ENCODE measurements at places on chromosomes 4 and X.

GRCh38 chr4:184282251-184282713 is 64.6 kb upstream of the ENPP6 start:
- no peak for DNase-seq

DNA sequence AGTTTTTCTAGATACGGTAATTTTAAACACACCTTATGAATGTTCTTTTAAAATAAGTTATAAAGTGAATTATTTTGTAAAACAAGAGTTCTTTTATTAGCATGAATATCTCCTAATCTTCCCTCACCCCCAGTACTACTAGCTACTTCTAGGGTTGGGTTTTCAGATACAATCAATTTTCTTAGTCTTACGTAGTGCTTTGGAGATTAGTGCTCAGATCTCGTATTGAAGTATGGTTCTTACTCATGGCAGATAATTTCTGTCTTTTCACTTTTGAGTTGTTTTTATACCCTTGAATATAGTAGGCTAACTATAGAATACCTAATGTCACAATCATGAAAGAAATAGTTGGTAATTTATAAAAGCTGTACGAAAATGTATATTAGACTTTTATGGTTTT is 43.2 kb downstream of the CDKL5 start:
- no peak for DNase-seq

- DNase-seq, result no peak
Observed at GRCh38 chrX:67587946-67588624, 44.3 kb downstream of the AR start.

DNA sequence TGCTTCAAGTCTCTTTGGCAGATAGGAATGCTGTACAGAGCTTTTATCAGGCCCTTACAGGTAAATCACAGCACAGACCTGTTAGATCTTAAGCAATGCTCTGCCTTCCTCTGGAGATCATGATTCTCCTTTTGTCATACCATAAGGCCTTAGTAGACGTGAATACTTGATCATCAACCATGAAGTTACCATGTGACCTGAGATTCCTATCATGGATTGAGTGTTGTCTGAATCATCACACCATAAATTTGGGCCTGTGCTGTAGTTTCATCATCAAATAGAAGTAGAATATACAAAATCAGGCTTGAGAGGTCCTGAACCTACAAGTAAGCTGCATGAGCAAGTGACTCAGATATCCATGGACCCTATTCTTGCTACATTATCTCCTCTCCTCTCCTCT is 466.8 kb upstream of the INTU start:
- DNase-seq, result no peak

DNA sequence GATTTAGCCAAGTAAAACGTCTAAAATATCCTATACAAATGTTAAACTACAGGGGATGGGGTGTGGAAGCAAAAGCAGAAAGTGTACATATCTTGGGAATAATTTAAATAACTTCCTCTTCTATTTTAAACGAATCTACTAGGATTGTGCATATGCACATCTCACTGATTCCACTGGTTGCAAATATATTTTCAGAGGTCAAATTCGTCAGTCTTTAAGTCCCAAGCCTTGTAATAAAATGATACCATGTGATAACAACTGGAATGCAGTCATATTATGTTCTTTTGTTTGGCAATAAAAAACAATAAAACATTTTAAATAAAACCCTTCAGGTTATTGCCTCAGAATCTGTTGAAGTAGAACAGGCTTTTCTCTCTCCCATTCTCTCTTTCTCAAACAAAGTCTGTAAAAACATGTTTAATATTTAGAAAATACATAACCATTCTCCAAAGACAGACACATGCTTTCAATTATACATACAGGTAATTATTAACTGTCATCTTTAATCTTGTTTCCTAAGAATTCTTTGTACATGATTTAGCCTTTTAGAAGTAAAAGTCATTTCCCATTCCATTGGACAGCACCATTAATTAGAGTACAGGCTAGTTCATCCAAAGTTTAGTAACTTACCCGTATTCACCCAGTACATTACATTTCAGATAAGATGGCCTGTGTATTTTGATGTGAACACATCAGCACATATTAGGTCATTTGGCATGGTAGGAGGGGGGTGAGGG is 421.1 kb downstream of the PCDH7 start:
- DNase-seq, result no peak

- DNase-seq, result no peak
Observed at GRCh38 chrX:16552546-16552945, 97.4 kb upstream of the S100G start.

- DNase-seq, result no peak
Observed at GRCh38 chr4:37793562-37793961, 32.9 kb upstream of the PGM2 start.

- DNase-seq, result peak; percentile 45
Observed at GRCh38 chr4:98566361-98567008, 91.9 kb downstream of the TSPAN5 start.

DNA sequence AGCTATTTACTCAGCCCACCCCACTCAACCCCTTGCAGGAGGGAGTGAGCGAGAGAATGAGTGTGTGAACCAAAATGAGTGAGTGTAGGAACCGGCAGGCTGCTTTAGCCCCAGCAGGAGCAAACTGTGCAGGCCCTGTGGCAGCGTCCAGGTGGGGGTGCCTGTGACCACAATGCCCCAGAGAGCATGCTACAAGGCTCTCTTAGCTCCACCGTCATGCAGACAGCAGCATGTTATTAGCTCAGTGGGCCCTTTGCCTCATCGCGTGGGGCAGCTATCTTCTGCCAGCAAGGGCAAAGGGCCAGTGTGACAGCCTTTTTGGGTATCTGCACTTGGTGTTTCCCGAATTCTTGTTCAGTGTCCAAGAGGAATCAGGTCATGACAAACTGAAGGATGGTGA is 271.3 kb downstream of the GPM6A start:
- no peak for DNase-seq

GRCh38 chrX:86078650-86079049 is 31.3 kb upstream of the CHM start:
- no peak for DNase-seq

DNA sequence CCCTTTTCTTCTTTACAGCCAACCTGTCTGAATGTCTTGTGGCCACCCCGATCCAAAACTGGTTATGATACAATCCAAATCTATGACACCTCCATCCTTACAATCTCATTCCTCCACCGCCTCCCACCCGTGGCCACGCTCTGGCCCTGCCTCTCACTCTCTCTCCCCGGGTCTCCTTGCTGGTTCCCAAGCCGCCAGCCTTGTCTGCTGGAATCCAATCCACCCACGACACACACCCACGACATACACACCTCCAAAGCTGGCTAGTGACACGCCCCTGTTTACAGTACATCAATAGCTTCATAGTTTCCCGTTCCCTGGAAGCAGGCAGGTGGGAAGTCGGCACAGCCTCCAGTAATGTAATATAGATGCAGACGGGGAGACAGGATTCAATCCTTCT is 99.0 kb downstream of the WFS1 start:
- DNase-seq, result no peak

- DNase-seq, result no peak
Observed at GRCh38 chr4:24024605-24025004, 134.8 kb upstream of the PPARGC1A start.

DNA sequence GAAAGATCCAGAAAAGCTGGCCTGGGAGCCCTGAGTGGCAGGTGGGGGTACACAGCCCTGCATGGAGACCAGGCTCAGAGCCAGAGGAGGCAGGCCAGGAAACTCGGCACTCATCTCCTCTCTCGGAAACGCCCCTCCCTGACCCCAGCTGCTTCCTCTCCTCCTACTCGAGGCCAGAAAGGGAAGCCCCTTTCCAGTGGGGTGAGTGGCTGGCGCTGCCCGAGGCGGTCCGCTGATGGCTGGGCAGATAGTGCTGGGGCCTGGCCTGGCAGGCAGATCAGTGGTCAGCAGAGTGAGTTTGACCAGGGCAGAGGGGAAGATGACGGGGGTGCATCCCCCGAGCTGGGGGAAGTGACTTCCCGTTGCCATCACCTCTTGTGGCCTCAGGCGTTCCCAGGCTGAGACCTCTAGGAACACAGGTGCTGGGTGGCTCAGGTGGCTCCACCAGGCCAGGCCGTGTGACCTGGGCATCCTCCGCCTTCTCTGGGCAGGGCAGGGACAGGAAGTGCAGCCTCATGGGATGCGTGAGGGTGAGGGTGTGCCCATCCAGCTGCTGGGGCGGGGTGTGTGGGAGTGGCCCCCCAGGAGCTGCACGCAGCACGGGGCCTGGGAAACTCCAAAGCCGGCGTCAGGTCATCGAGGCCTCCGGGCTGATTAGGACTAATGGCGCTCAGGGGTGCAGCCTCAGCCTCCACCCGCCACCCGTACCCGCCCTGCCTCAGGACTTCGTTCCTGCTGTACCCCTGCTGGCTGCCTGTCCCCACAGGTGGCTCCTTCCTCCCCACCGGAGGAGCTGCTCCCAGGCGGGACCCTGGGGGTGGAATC is 5.7 kb downstream of the SH3BP2 start:
- no peak for DNase-seq

DNA sequence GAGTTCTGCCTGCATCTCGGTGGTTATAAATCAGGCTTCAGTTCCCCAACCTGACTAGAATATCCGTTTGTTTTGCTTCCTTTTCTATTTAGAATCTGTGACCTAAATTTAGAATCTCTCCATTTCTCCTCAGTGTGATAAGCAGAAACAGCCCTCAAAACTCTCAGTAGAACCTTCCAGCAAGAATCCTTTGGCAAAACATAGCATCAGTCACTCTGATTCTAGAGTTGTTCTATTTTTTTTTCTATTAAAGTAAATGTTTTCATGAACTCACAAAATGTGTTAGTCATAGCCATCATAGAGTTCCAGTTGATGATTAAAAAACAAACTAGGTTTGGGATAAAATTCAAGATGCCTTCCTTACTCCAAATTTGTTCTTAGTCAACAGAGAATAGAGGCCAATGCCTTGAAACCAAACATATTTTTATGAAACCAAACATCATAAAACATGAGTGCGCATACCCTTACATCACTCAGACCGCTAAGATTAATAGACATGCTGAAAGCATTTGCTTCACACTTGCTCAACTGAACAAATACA is 13.2 kb upstream of the C1QTNF7 start:
- no peak for DNase-seq

GRCh38 chr4:8295471-8295870 is 25.9 kb downstream of the HTRA3 start:
- no peak for DNase-seq

DNA sequence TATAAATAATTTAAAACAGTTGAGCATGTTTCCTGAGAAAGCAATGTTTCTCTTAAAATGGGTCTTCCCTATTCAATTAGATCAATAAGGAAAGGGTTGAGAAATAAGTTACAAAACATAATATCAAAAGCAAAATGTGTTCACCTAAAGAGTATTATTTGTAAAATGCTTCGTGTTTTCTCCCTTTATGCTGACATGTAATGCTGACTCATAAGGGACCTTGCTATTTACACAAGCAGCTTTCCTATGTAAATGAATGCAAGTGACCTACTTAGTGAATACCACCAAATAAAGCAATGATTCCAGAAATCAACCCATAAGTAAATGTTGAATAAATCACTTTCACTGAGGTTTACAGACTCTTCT is 91.5 kb downstream of the ELOVL6 start:
- DNase-seq, result no peak

GRCh38 chr4:93865650-93866049 is 37.1 kb downstream of the ATOH1 start:
- no peak for DNase-seq
